ENCODE measurements at places on chromosomes 4 and X. TPM values are rescaled to one million over a fixed set of nuclear protein-coding genes. Genes with fewer than 3 reads are reported as not detected.

GRCh38 chrX:117835034-117835433 is 281.6 kb downstream of the KLHL13 start:
- no peak overlapping the region for H3K4me3 ChIP-seq
- H3K36me3 ChIP-seq = no peaks in the 10 kb centered on the region
- DNase-seq = no peak
- H3K27me3 ChIP-seq = no peaks in the 10 kb centered on the region
- no peaks in the 10 kb centered on the region for H3K4me1 ChIP-seq

The TRIM61 gene
- total RNA-seq = not detected

DNA sequence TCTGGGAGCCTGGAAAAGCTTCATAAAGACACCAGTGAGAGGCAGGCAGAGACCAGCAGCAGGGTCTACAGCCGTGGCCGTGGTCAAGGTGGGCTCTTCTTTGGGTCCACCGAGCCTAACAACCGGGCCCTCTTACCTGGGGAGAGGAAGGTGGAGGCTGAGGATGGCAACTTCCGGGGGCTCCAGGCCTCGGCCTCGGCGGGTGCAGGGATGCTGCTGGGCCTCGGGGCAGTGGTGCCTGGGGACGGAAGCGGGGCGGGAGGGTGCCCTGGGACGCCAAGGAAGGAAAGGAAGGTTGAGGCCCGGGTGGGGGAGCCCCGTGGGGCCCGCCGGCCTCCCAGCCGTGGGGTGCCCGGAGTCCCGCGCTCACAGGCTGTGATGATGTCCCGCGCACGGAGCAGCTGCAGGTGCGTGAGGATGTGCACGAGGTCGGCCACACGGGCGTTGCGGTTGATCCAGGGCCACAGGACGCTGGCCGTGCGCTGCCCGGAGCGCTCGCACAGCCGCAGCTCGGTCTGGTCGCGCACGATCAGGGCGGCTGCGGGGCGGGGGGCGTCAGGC is 561 bp downstream of the IRAK1 start:
- peak overlapping the region; percentile 55 for H3K4me3 ChIP-seq
- DNase-seq = no peak
- peaks cover 26% of the 10 kb centered on the region for H3K36me3 ChIP-seq
- H3K27me3 ChIP-seq = no peaks in the 10 kb centered on the region
- peaks cover 46% of the 10 kb centered on the region for H3K4me1 ChIP-seq

The FGF5 gene
- 2.5 TPM for total RNA-seq

DNA sequence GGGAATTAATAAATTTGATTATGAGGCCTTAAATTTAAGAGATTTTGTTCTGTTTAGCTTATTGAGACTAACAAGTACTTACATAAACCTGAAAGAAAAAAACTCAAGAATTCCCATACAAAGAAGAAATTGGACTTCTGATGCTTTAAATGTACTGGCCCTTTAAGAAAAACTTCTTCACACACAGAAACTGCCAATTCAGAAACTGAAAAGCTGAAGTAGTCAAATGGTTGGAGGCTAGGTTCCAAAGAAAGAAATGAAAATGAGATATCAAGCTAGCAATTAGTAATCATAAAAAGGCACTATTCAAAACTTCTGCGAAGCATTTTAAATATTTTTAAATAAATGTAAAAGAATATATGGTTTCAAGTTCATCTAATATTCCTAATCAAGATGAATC is 151.3 kb downstream of the THOC2 start:
- no peaks in the 10 kb centered on the region for H3K36me3 ChIP-seq
- H3K27ac ChIP-seq = no peak overlapping the region
- H3K4me3 ChIP-seq = no peak overlapping the region
- no peak for DNase-seq
- no peaks in the 10 kb centered on the region for H3K27me3 ChIP-seq

- H3K36me3 ChIP-seq = peaks cover 17% of the 10 kb centered on the region
- H3K4me1 ChIP-seq = no peaks in the 10 kb centered on the region
- peak within 1 kb of the TSS; percentile 58 for H3K27ac ChIP-seq
- no peaks in the 10 kb centered on the region for H3K27me3 ChIP-seq
- peak within 1 kb of the TSS; percentile 84 for H3K4me3 ChIP-seq
- DNase-seq = peak; percentile 54
These were observed at the start of gene PRPS2 for GRCh38 chrX:12791257-12792228. Gene PRPS2 (plus strand): TSS chrX:12791412. CDS start chrX:12791498, 86 bp downstream.

The MID1 gene
- 9.4 TPM for total RNA-seq

DNA sequence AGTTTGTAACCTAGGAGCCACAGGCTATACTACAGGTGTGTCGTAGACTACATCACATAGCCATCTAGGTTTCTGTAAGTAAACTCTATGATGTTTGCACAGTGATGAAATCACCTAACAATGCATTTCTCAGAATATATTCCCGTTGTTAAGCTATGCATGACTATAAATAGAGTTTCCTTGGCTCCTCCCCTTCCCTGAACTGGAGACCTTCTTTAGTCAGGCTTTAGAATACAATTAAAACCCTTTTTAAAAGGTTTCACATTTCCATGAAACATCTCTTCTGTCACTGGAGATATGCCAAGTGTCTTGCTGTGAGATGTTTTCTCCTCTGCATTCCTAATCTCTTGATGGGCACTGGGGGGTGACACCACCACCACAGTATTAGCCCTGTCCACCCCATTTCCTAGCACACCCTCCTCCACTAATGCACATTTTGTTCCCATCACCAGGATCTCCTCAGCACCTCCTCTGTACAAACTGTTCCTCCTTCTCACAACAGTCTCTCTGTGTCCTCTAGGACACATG is 334.6 kb upstream of the CPEB2 start:
- no peak for DNase-seq
- H3K4me3 ChIP-seq = no peak overlapping the region
- H3K27ac ChIP-seq = no peak overlapping the region
- no peaks in the 10 kb centered on the region for H3K4me1 ChIP-seq

The NHSL2 gene
- 0.19 TPM for total RNA-seq

The CACNA1F gene
- not detected for total RNA-seq

GRCh38 chrX:139448996-139449395 is 81.5 kb upstream of the F9 start:
- H3K27me3 ChIP-seq = no peaks in the 10 kb centered on the region
- DNase-seq = no peak
- H3K4me3 ChIP-seq = no peak overlapping the region
- no peaks in the 10 kb centered on the region for H3K36me3 ChIP-seq

GRCh38 chr4:156941940-156942548 is 29.6 kb downstream of the PDGFC start:
- no peak overlapping the region for H3K4me3 ChIP-seq
- H3K4me1 ChIP-seq = peaks cover 62% of the 10 kb centered on the region
- H3K27ac ChIP-seq = peak overlapping the region; percentile 84
- DNase-seq = peak; percentile 88

DNA sequence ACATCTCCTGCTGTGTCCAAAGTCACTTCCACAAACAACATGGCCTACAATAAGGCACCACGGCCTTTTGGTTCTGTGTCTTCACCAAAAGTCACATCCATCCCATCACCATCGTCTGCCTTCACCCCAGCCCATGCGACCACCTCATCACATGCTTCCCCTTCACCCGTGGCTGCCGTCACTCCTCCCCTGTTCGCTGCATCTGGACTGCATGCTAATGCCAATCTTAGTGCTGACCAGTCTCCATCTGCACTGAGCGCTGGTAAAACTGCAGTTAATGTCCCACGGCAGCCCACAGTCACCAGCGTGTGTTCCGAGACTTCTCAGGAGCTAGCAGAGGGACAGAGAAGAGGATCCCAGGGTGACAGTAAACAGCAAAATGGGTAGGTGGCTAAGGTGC is 123.9 kb downstream of the PDLIM5 start:
- H3K27ac ChIP-seq = no peak overlapping the region
- no peak for DNase-seq
- H3K27me3 ChIP-seq = no peaks in the 10 kb centered on the region
- peaks cover 12% of the 10 kb centered on the region for H3K4me1 ChIP-seq
- no peak overlapping the region for H3K4me3 ChIP-seq

GRCh38 chrX:7586126-7586525 is 256.8 kb upstream of the VCX start:
- no peaks in the 10 kb centered on the region for H3K27me3 ChIP-seq
- DNase-seq = no peak
- H3K4me3 ChIP-seq = no peak overlapping the region

The BEX2 gene
- not detected for total RNA-seq

The SH3D19 gene
- total RNA-seq = 6.9 TPM

DNA sequence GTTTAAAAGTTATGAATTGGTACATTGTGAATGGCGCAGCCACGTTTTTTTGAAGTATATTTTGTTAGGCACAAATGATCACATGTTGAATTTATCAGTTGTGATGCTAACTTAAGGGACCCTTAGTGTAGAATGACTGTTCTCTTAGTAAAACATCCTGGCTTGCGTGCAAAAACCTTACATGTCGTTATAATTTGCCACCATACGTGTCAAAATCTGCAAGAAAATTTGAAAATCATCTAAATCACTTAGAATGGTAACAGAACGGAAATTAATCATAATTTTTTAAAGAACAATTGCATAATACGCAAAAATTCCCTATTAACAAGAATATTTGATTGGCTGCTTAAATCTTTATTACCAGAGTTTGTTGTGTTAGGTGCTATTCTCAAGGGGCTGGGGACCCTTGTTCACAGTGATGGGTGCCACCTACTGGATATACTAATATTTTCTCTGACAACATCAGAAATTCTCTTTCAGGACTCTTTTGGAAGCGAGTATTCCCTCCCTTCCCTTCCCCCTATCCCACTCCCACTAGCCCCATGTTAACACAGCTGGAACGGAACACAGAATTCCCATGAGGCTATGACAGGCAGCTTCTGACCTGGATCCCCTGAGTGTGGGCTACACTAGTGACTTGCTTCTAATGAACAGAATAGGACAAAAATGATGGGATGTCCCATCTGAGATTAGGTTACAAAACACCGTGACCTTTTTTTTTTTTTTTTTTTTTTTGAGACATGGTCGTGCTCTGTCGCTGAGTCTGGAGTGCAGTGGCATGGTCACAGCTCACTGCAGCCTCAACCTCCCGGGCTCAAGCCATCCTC is 71.8 kb downstream of the SUPT20HL2 start:
- no peaks in the 10 kb centered on the region for H3K4me1 ChIP-seq
- H3K36me3 ChIP-seq = no peaks in the 10 kb centered on the region
- H3K27me3 ChIP-seq = no peaks in the 10 kb centered on the region
- no peak overlapping the region for H3K4me3 ChIP-seq
- no peak overlapping the region for H3K27ac ChIP-seq

DNA sequence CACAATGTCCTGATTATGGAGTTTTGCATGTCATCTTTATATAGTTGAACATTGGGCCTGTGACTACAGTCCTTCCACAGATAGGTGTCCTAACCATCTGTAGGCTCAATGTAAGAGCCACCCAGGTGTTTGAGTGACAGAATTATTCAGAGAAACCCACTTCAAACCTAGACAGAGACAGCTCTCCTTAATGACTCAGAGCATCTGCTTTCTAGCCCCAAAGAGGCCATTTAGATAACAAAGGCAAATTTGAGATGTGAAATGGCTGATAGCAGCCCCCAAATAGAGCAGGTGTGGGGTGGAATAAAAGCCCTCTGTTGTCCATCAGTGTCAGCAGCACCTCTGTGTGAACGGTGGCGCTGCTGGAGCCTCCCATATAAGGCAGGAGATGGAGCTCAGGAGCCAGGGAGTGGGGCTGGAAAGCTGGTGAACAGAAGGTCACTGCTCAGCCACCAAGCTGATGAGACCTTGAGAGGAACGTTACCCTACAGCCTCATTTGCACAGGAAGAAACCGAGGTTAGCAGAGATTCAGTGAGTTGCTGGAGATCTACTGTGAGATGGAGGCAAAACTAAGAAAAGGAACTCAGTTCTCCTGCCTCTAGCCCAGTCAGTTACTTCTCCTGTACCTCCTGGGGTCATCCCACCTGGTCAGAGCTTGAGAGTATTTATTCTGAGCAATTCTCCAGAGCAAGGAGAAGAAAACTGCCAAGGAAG is 153.3 kb upstream of the LNX1 start:
- no peak for DNase-seq
- H3K27ac ChIP-seq = no peak overlapping the region
- H3K27me3 ChIP-seq = no peaks in the 10 kb centered on the region
- H3K36me3 ChIP-seq = no peaks in the 10 kb centered on the region
- H3K4me3 ChIP-seq = no peak overlapping the region
- no peaks in the 10 kb centered on the region for H3K4me1 ChIP-seq

GRCh38 chr4:165873298-165874071 is 448 bp downstream of the TLL1 start:
- H3K27me3 ChIP-seq = peaks cover 49% of the 10 kb centered on the region
- H3K4me3 ChIP-seq = peak overlapping the region; percentile 16
- H3K36me3 ChIP-seq = no peaks in the 10 kb centered on the region
- H3K4me1 ChIP-seq = peaks cover 7% of the 10 kb centered on the region
- DNase-seq = no peak
- no peak overlapping the region for H3K27ac ChIP-seq

GRCh38 chrX:32195611-32196010 is 1015.7 kb downstream of the DMD start:
- H3K27ac ChIP-seq = no peak overlapping the region
- no peak for DNase-seq
- no peaks in the 10 kb centered on the region for H3K27me3 ChIP-seq
- no peak overlapping the region for H3K4me3 ChIP-seq

GRCh38 chr4:185838514-185839193 is 26.7 kb upstream of the SORBS2 start:
- peak overlapping the region; percentile 96 for H3K27ac ChIP-seq
- DNase-seq = no peak
- no peaks in the 10 kb centered on the region for H3K27me3 ChIP-seq

The ASB9 gene
- total RNA-seq = 1.4 TPM

- H3K36me3 ChIP-seq = no peaks in the 10 kb centered on the region
- H3K4me3 ChIP-seq = no peak overlapping the region
- DNase-seq = no peak
- H3K27me3 ChIP-seq = no peaks in the 10 kb centered on the region
- no peaks in the 10 kb centered on the region for H3K4me1 ChIP-seq
- H3K27ac ChIP-seq = no peak overlapping the region
These were observed 870.9 kb upstream of the FRG1 start for GRCh38 chr4:189069772-189070171.

GRCh38 chr4:102734116-102734515 is 26.7 kb downstream of the MANBA start:
- no peaks in the 10 kb centered on the region for H3K27me3 ChIP-seq
- 0 out of 2 replicates have a peak, but pooled peaks cover 5% of the 10 kb centered on the region for H3K36me3 ChIP-seq
- DNase-seq = no peak
- H3K4me3 ChIP-seq = no peak overlapping the region
- peaks cover 13% of the 10 kb centered on the region for H3K4me1 ChIP-seq

DNA sequence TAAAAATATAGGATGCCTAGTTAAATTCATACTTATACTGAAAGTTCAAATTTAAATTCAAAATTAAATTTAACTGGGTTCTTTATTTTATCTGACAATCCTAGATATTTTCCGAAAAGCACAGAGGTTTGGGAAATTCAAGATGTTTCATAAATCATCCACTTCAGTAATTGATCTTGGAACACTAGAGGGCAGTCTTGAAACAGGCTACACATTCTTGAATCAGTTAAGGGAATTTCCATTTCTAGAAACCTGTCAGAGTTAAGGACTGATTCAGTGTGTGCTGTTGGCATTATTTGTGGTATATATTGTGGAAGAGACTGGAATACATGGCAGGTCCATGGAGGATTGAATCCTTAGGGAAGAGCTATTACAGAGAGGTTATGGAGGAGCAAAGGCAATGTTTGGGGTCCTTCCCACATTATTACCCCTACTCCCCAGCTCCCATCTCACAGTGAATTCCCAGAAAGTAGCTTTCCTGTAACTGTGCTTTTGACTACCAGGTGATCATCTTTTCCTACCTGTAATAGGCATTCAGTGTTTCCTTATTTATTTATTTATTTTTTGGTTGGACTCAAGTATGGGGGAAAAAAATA is 92.9 kb downstream of the EGF start:
- no peaks in the 10 kb centered on the region for H3K27me3 ChIP-seq
- peaks cover 18% of the 10 kb centered on the region for H3K36me3 ChIP-seq
- no peak overlapping the region for H3K27ac ChIP-seq
- DNase-seq = no peak
- no peaks in the 10 kb centered on the region for H3K4me1 ChIP-seq

GRCh38 chr4:73021634-73022033 is 47.9 kb downstream of the COX18 start:
- H3K36me3 ChIP-seq = no peaks in the 10 kb centered on the region
- no peak overlapping the region for H3K4me3 ChIP-seq

Measured in SJSA1 (cell line).